Erythroblast (primary cell): ENCODE measurements at places on chromosomes 7 and 10.

DNA sequence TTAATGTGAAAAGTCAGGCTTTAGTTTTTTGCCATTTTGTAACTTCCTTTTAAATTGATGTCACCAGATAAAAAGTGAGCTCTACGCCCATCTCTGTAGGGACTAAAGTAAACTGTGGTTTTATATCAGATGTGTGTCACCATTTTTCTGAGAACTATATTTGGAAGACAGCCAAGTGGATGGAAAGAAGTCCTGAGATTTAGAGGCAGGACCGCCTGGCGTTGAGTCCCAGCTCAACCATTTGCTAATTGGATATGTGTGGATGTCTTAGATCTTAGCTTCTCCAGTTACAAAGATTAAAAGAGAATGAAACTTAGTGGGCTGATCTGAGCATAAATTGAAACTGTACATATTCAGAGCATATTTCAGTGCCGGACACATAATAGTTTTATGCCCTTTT lies 691.6 kb upstream of the CELF2 start:
- DNase-seq, result no peak

GRCh38 chr10:27390681-27391080 lies 113.4 kb upstream of the RAB18 start:
- DNase-seq, result no peak

DNA sequence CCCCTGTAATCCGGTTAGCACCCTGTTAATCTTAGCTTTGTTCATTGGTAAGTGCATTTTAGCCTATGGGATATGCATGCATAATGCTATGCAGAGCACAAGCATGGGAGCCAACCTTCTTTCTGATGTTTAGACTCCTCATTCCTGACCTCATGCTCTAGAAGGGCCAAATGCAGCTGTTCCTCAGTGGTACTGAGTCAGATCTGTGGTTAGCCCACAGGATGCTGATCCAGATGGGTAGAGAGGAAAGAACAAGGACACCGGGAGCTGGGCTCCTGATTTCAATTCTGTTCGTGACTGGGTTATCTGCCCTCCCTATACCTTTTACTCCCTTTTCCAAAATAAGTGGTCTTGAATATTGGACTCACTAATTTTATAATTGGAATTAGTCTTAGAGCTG lies 31.7 kb upstream of the C10orf90 start:
- no peak for DNase-seq

DNA sequence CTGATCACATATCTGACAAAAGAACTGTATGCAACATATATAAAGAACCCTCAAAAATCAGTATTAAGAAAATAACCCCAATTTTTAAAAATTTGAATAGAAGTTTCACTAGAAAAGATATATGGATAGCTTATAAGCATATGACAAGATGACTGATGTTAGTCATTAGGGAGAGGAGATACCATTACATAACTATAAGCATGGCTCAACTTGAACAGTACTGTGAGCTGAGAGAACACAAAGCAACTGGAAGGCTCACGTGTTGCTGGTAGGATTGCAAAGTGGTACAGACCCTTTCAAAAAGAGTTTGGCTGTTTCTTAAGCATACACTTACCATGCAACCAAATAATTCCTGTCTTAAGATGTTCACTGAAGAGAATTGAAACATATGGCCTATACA lies 14.7 kb downstream of the CCDC71L start:
- no peak for DNase-seq

GRCh38 chr7:128904381-128905197 lies 5.9 kb downstream of the KCP start:
- peak; percentile 37 for DNase-seq

GRCh38 chr7:7335215-7335614 lies 152.9 kb downstream of the C1GALT1 start:
- no peak for DNase-seq

DNA sequence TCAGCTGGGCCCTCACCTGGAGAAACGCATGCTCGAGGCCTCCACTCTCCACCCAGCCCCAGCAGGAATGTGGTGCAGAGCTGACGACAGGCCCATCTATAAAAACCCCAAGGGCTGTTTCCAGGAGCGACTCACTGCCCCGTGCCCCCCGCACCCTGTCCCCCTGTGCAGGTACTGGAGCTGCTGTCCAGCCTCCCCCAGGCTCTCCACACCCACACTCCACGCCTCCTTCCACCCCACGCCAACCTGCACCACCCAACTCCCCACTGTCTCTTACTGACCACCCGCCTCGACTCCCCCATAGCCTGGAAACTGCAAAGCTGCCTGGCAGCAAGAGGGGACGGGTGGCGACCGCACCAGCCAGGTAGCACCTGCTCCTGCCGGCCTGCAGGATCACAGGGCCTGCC lies 43.3 kb downstream of the DIP2C start:
- DNase-seq, result no peak

DNA sequence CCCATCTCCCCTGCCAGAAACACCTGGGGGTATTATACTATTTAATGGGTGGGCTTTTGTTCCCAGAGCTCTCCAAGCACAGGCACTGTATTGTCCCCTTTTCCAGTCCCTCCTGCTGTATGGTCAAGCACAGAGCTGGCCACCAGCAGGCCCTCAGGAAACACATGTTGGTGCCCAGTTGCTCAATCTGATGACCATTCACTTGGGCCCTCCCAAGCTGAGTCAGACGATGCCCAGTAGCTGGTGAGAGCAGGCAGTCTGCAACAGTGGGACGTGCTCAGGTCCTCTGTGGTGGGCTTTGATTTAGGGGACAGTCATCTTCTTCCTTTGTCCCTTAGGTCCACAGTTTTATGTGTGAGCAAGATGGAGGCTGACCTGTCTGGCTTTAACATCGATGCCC lies 11.8 kb downstream of the SFXN2 start:
- DNase-seq, result no peak

DNA sequence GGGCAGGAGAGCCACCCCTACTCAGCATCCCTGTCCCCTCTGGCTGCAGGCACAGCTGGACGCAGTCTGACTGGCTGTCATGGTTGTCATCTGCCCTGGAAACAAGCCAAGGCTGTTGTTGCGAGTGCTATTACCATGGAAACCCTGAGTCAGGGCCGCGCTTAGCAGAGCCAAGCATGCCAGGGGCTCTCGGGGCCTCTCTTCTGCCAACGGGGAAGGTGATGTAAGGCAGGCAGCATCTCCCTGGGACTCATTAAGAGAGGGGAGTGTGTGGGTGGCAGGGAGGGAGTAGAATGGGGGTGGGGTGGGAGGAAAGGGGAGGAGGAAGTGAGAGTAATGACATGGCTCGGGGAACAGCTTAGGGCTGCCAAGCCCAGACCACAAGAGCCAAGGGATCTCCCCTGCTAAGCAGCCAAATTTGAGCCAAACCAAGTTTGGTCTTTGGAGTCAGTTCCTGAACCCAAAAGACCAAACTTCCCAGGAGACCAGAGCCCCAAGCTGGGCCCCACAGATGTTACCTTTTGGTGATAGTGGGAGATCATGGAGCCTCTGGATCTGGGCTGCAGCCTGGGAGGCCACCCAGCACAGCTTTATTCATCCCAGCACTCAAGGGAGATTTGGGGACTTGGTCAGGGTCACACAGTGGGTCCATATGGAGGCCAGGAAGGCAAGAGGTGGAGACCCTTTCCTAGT lies 67.6 kb downstream of the TMEM130 start:
- peak; percentile 59 for DNase-seq

GRCh38 chr7:128309976-128310375 lies 33.7 kb downstream of the RBM28 start:
- no peak for DNase-seq

DNA sequence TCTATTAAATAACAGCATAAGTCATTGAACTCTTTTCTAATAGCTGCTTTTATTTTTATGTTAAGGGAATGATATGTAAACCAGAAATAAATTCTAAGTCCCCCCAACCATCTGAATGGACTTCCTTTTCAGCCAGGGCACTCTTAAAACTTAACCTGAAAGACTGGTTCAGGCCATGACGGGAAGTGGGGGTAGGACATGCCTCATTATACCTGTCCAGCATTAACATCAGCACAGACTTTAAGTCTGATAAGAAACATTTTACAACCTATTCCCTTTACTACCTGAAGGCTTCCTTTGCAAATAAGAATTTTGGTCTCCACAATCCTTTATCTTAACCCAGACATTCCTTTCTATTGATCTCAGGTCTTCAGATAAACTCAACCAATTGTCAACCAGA lies 56.0 kb upstream of the CYP2C18 start:
- DNase-seq, result no peak

GRCh38 chr7:66604198-66604597 lies 24.5 kb upstream of the KCTD7 start:
- no peak for DNase-seq

GRCh38 chr10:5855979-5856700 lies 33.6 kb downstream of the ANKRD16 start:
- DNase-seq, result no peak

DNA sequence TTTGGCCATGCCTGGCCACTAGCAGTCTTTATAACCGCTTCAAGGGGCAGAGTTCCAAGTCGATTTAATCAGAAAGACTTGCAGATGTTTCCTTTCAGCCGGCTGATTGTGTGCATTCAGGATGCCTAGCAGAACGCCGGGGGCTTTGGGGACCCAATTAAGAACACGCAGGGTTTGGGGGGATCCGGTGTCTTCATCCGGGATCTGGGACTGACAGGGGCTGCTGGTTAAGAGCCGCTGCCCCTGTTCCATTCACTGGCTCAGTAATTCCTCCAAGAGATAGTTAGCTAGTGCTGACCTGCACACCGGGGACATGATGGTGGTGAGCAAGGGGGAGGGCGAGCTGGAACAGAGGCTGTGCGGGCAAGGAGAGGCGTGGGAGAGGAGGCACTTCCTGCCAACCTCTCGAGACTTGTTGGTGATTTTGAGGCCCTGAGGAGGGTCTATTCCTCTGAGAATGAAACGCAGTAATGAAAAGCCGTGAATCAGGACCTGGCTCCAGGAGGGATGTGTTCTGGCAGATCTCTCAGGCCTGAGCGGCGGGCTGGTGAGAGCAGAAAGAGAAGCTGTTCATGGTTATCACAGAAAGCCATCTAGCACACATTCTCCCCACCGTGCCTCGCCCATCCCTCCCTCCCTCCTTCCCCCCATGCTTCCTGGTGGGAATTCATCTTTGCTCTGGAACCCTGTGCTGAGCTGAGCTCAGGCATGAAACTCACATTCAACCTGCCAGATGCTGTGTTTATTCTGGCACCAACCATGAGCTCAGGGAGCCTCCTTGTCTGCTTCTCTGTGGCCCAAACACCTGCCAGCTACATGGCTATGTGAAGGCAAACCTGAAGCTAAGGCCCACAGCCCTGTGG lies 152.0 kb downstream of the CCDC3 start:
- DNase-seq, result no peak

GRCh38 chr10:62183442-62183841 lies 85.2 kb downstream of the RTKN2 start:
- DNase-seq, result no peak

DNA sequence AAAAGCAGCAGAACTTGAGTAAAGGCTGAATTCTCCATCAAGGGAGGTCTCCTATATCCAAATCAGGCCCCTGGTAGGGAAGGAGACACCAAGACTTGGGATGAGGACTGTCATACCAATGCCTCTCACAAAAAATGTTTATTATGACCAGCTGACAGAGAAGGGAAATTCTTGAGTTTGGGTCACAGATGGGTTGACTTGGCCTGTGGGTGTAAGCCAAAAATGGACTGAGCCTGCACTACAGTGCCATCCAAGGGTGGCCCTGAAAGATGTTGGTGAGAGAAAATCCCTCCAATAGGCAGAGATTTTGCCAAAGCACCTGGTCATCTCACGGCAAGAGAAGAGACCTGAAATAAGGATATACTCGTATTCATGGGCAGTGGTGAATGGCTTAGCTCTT lies 27.0 kb upstream of the PPIF start:
- no peak for DNase-seq

- no peak for DNase-seq
These were observed 86.4 kb downstream of the FAM53B start for GRCh38 chr10:124657806-124658205.

DNA sequence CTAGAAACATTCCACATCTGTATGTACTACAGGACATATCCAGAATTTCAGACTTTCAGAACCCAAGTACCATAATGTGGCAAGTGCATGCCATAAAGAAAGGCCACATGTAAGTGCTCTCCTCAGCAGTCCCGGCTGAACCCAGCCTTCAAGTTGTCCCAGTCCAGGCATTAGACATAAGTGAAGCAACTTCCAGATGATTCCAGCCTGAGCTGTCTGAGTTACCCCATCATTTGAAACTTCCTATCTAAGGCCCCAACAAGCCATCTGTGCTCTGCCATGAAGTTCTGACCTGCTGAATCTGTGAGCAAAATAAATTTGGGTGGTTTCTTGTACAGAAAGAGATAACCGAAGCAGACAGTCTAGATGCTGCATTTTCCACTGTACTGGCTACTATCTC lies 218.8 kb downstream of the IPMK start:
- DNase-seq, result no peak

- DNase-seq, result peak; percentile 68
These were observed 1.3 kb upstream of the MINPP1 start for GRCh38 chr10:87503401-87503800.

- DNase-seq, result no peak
These were observed 346.6 kb downstream of the PTEN start for GRCh38 chr10:88209837-88210561.

DNA sequence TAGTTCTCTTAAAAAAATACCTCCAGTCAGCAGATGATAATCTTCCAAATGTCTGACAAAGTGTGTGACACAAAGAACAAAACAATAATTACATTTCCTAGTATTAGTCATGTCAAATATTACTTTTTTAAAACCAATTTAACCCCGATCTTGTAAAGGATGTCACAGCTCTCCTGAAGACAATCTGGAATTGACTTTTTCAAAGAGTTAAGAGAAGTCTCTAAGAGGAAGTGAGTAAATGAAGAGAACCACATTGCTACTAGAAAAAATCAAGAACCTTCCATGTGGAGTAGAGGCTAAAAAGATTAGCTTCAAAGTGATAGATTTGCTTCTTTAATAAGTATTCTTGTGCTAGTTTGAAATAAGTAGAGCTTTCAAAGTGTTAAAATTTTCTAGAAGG lies 218.2 kb upstream of the IMMP2L start:
- DNase-seq, result no peak

GRCh38 chr10:52637592-52637991 lies 135.0 kb downstream of the MBL2 start:
- DNase-seq, result no peak

GRCh38 chr10:131179361-131179760 lies 132.2 kb downstream of the TCERG1L start:
- no peak for DNase-seq

- no peak for DNase-seq
These were observed 47.6 kb downstream of the PLXNA4 start for GRCh38 chr7:132528695-132529094.

DNA sequence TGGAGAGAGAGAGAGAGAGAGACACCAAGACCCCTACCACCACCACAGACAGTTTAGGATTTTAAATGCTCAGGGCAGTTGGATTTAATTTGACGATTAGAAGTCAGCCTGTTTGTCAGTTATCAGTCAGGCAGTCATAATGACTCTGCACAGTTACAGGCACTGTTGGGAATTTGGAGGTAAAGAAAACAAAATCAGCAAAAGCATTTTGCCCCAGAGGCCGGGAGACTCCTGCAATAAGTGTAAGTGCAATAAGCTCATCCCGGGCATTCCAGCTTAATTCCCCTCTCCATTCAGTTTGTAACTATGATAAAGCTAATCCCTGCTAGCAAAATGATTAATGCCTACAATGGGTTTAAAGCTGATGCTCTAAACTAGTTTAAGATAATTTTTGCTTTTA lies 13.5 kb downstream of the SEMA3C start:
- DNase-seq, result no peak

- no peak for DNase-seq
These were observed 97.4 kb downstream of the ARHGAP22 start for GRCh38 chr10:48507494-48507893.
